ENCODE measurements at places on chromosomes 12 and 14.
A peak's percentile ranks its signal among the peaks of the same experiment; 100 is the strongest.

- no peak for DNase-seq
Measured at GRCh38 chr14:94397289-94398181, 9.1 kb upstream of the SERPINA1 start.

- DNase-seq = no peak
Measured at GRCh38 chr14:32692441-32692840, 246.2 kb upstream of the NPAS3 start.

DNA sequence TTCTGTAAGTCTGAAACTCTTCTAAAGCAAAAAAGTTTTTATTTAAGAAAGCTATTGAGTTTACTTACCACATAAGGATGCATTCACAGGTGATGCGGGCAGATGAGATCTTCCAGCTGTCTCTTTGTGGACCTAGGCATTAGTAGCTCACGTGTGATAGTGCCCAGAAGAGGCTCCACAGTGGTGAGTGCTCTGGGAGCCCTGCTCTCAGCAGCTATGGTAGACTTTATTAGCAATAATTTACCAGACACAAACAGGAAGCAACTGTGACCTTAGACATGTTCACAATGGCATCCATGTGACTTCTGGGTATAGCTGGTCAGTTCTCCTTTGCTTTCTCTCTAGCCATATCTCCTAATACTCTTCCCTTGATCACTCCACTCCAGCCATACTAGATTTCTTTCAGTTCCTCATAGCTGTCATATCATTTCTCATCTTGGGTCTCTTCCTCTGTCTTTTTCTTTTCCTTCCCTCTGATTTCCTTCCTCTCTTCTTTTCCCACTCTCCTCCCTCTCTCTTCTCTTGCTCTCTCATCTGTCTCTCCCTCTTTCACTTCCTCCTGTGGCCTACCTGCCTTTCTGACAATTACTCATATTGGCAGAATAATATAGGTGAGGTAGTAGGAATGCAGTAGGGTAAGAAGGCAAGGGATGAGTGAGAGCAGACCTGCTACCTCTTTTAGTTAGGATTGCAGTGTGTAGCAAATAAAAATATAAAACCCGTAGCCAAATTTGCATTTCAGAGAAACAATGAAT, 75.2 kb upstream of the SCAF11 start:
- DNase-seq = no peak

- peak; percentile 25 for DNase-seq
Measured at GRCh38 chr14:26702721-26703230, 104.9 kb upstream of the NOVA1 start.

GRCh38 chr14:24254630-24255392, 8.2 kb downstream of the TGM1 start:
- no peak for DNase-seq

GRCh38 chr14:39433452-39433813, 1.2 kb upstream of the FBXO33 start:
- DNase-seq = no peak

GRCh38 chr12:1147821-1148220, 156.8 kb downstream of the ERC1 start:
- no peak for DNase-seq

DNA sequence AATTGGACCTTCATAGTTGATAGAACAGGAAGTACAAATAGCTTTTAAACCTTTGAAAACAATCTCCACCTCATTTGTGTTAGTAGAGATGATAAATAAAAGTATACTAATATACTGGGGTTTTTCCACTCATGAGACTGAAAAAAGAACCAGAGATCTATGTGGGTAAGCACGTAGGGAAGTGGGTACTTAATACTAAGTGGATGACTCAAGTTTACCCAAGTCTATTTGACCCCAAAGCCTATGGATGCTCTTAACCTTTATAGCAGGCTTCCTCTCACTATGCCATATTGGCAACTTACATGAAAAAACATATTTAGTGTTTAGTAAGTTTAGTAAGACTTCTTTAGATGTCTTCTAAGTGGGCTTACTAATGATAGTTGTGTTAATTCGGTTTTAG, 49.2 kb upstream of the CHPT1 start:
- peak; percentile 9 for DNase-seq

DNA sequence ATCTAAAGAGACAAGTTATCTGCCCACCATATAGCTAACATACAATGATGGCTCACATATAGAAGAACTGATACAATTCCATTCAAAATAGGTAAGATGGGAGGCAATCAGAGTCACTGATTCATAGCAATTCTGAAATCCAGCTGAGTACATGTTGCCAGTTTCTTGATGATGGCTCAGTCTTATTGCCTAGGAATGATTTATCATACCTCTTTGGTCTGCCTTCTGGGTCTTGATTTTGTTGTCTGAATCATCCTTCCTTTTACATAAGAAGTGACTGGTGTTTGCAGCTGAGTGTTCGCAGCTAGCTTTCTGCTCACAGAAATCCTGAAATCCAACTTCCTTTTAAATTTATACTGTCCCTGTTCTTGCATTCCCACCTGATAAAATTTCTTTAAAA, 463.2 kb upstream of the MGAT4C start:
- peak; percentile 29 for DNase-seq

DNA sequence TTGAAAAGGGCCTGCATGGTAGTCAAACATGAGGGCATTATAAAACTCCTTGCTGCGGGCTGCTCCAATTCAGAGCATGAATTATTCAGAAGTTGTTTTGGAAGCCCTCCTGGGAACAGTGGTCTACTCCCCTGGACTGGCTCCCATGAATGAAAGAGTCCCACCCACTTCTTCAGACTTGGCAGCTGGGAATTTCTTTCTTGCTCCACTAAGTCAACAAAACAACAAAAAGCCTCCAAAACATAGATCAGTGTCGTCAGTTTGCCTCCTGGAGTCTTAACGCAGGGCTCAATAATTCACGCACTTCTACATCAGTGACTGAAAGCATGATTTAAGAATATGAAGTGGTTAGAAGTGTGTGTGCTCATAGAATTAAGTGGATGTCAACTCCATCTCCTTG, 37.9 kb downstream of the AKAP6 start:
- no peak for DNase-seq

DNA sequence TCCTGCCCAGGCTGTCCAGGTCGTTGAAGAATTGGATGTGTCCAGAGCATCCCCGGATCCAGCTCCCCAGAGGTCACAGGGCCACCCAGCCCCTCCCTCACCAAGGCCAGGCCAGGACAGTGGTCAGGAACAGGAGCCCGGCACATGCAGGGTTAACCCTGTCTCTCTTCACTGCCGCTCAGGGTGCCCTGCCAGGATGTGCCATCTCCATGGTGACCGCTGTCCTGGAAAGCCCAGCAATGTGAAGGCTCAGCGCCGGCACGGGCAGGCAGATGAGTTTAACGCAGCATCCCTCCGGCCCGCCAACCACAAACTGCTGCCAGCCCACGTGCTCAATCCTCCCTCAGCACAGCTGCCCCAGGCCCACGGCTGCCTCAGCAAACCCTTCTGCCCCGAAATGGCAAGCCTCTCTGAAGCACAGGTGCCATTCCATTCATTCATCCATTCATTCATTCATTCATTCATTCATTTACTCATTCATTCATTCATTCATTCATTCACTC, 4.4 kb downstream of the TMEM179 start:
- no peak for DNase-seq

DNA sequence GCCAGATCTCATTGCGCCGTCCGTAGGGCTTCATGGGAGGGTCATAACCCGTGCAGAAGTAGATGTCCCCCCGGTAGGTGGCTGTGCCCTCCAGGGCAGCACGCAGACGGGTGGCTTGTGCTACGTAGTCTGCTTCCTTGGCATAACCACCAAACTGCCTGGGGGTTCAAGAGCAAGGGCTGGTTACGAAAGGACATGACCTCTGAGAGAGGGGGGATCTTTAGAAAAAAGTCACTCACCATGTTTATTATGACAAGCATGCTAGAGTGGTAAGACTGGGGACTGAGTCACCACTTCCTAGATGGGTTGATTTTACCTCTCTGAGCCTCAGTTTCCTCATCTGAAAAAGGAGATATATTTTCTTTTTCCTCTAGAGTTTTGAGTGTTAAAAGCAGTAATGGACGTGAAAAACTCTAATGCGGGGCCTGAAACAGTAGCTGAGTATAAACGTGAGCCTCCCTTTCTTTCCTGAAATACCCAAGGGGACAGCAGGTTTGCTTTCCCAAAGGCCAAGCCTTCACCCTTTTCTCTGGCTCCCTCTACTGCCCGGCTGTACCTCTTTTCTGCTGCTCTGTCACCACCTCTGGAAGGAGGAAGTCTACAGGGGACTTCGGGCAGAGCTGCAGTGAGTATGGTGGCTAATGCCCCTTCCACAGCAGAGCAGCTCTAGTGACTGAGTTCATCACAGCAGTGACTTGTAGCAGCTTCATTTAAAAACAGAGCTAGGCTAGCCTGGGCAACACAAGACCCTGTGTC, 23.5 kb upstream of the GPRC5D start:
- peak; percentile 56 for DNase-seq

GRCh38 chr14:101562659-101563351, 1.5 kb downstream of the DIO3 start:
- no peak for DNase-seq

DNA sequence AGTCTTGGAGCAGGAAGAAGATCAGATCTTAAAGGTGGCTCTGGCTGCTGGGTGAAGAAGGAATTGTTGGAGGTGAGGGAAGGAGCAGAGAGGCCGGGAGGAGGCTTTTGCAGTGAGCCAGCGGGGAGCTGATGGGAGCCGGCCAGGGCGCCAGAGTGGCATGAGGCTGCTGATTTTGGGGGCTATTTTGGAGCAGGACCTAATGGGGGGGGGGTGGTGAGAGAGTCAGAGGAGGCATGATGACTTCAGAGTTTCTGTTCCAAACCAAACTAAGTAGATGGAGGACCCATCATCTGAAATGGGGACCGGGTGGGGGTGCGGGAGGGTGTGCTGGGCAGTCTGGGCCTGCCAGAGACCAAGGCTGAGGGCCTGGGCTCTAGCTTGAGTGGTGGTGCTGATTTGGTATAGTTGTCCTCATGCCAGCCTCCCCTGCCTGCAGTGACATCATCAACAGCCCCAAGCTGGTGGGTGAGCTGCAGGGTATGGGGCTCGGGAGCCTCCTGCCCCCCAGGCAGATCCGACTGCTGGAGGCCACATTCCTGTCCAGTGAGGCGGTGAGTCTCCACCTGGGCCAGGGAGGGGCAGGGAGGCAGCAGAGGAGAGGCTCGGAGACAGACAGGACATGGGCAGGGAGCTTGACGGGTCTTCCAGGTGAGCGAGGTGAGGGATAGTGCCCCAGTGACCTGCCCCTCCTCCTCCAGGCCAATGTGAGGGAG, 6.2 kb downstream of the TNFAIP2 start:
- DNase-seq = no peak

- DNase-seq = no peak
Measured at GRCh38 chr12:1978078-1978862, 26.0 kb downstream of the DCP1B start.

DNA sequence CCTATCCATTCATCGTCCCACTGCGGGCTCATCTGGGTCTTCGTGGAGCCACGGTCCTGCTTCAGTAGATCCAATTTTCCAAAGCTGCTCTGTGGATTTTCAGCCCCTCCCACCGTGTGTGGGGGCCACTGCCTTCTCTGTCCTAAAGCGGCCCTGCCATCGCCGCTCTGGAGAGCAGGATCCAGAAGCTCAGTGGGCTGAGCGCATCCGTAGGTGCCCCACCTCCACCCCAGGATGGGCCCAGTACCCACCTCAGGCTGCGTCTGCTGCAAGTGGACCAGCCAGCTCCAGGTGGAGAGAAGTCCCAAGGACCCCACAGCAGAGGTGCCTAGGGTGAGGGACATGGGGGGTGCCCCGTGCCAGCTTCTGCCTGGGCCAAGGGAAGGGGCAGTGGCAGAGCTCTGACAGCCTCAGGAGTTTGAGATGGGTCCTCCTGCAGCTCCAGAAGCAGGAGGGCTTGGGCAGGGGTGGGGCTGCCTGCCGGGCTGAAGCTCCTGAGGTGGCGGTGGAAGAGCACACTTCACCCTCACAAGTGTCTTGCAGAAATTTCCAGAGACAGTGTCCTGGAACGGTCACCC, 148.1 kb upstream of the C14orf180 start:
- no peak for DNase-seq

- DNase-seq = no peak
Measured at GRCh38 chr12:111029305-111029704, 108.9 kb upstream of the MYL2 start.

- no peak for DNase-seq
Measured at GRCh38 chr14:67112344-67112743, 76.9 kb upstream of the GARIN2 start.

DNA sequence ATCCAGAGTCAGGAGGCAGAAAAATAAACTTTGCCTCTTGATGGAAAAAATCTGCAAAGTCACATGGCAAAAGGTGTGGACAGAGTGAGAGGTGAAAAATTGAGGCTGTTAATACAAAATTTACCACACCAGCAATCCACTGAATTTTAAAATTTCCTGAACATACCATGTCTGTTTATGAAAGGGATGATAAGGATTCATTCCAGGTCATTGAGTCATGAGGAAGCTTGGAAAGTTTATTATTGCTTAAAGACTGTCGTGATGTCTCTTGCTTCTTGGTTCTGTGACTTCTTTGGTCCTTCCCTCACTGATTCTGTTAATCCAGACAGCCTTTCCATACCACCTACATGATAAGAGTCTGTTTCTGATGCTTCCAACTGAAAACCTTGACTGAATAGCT, 73.2 kb downstream of the TTC6 start:
- peak; percentile 93 for DNase-seq

DNA sequence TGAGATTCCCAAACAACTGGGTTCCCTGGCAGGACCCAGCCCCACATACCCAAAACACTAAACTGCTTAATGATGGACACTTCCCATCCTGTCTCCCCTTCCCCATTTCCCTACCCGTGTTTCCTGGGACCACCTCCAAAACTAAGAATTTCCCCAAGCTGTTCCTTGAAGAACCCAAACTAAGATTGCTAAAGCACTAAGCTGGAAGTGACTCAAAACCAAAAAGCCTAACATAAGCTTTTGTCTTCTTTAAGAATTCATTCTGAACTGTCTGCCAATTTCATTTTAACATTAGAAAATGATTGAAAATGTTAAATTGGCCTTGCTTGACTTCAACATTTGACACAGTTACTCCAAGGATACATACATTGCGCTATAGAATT, 29.5 kb upstream of the STAB2 start:
- DNase-seq = no peak

DNA sequence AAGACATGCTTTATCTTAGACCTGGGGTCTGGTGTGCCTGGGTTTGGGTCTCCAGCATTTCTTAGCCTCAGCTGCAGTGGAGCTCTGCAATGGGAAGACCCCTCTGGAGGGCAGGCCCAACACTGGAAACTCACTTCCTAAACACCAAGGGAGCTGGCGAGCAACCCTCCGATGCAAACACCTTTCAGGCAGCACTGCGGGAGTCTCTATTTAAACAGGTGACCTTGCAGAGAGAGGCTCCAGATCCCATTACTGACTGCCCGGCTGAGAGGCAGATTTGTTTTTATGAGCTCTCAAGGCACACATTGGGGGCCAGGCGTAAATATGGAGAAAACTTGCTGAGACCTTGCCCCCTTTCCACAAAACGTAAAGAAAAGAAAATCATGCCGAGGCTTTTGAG, 195.5 kb downstream of the PAX9 start:
- DNase-seq = no peak

GRCh38 chr12:129534966-129535750, 368.7 kb downstream of the TMEM132D start:
- no peak for DNase-seq

GRCh38 chr12:110780448-110780847, 37.8 kb upstream of the PPP1CC start:
- DNase-seq = no peak

All from mesenchymal stem cell (in vitro differentiated cells and primary cell).